ENCODE measurements at places on chromosomes 3 and 15.

- no peak for DNase-seq
Measured at GRCh38 chr3:132231633-132232032, 85.6 kb upstream of the ACP3 start.

DNA sequence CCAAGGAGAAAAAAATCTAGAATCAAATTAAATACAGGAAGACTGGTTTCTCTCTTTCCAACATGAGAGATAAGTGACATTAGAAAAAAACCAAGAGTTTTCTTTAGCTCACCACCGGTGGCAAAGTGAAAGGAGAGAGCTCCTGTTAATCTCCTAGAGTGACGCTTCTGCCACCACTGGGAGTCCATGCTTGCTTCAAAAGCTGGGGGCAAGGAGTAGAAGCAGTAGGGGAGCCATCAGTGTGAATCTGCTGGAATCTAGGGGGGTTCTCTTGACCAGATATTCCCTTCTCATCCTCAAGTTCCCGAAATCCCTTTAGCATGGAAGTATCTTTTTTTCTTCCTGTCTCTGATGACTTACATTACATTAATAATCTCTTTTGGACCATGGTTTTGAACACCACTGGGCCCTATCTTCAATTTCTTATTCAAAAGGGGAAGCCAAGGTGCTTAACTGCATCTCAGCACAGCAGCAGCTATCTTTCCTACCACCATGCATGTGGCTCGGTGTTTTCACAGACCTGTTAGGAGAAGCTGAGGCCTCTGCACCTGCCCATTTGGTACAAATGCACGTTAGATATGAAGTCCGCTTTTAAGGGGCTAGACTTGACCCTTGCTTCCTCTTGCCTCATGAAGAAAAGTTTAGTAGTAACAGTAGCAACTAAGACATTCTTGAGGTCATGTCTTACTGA, 6.6 kb upstream of the ICE2 start:
- no peak for DNase-seq

GRCh38 chr15:63203451-63204090, 14.2 kb downstream of the RAB8B start:
- no peak for DNase-seq

GRCh38 chr3:25293736-25294135, 134.3 kb upstream of the RARB start:
- no peak for DNase-seq

DNA sequence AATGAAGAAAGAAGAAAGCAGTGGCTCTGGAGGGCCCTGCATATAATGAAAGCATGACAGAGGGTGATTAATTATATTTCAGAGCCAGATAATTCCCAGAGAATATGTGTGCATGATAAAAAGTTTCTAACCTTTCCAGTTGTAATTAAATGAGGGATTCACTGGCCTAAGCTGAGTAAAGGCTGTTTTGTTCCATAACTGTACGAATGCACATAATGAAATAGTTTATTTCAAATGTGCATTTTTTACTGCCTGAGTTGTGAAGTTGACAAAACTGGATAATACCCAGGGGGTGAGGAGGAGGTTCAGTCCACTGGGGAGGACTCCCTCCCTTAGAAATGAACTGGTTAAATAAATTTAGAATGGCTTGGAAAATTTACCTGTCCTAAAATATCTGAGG, 616.4 kb downstream of the TAFA4 start:
- DNase-seq, result no peak

DNA sequence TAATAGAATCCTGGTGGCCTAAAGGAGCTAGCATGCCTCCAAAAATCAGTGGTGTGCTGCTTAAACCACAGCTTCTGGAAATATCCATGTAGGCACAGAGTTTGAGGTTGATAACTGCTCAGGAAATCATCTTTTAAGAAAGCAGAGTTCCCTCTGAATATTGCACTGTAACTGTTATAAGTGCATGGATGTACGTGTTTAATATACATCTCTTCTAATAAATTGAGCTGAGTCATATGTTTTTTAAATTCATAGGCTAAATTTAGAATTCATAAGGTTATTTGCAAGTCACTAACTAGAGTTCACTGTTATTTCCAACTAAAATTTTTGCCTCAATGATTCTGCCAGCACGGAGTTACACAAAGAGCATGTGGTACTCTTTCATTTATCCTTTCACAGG, 68.9 kb downstream of the MYH15 start:
- no peak for DNase-seq

DNA sequence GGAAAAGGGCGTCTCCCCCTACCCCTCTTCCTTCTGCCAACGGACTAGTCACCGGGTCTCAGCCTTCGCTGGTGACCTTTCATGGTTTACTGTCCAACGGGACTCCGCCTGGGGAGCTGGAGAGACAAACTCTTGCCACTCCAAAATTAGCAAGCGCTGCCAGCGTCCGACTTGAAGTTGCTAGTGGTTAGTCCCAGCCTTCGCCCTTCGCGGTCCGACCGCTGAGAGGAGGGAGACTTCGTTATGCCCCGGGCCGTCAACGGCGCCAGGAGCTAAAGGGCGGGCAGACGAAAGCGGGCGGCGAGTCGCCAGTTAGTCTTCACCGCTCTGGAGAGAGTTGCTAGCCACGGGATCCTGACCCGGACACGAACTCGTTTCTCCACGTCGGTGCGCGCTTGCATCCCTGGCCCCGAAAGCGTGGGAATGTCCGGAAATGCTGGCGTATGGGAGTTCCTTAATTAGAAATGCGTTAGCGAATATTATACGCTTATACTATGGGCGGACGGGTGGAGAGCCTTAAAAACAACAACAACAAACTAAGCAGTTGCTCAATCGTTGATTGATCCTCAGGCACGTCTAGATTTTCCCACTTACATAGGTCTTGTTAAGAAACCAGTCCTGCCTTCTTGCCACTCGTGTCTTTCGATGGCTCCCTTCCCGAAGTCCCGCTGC, 716 bp downstream of the SMC4 start:
- no peak for DNase-seq

DNA sequence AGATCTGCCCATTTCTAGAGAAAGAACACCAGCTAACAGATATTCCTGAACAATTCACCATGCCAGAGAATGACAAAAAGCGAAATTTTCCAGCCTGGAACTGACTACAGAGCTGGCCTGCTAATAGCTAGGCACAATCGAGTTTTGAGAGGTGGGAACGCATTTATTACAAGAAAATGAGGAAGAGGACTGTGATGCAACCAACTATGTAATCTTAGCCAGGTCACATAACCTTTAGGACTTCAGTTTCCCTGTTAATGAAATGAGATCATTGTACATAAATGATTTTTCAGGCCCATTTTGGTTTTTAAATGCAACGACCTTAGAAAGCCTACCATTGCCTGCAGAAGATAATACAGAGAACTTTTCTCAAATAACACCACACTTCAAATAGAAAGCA, 72.1 kb upstream of the SETMAR start:
- no peak for DNase-seq

GRCh38 chr15:72790302-72790910, 6.8 kb upstream of the ADPGK start:
- no peak for DNase-seq

DNA sequence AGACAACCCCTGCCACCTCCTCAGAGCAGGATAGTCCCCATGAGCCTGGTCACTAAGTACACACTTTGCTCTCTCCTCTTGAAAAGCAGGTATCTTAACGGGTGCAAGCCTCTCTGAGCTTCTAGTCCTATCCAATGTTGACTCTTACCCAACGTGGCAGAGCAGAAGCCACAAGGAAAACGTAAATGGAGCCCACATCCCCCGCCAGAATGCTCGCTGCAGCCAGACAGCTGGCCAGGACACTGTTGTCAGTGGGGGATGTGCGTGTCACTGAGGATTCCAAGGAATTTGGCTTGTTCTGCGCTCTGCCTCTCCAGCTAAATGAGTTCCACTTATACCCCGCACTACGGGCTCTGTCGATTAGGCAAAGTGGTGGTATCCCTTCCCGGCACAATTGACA, 67.8 kb upstream of the IGF1R start:
- DNase-seq, result no peak

DNA sequence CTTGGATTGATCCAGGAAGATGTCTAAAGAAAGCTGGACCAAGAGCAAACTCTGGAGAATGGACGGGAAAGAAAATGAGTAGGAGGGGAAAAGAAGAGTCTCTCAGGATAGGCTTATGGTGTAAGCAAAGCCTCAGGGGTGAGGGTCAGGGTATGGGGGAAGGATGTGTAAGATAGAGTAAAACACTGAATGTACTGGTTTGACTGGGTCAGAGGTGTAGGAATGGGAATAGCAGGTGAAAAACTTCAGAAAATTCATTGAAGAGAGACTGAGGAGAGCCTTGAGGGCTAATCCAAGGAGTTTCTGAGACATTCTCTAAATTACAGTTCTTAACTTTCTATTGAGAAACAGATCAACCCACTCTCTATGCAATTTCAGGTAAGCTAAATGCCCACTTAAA, 857.3 kb downstream of the FHIT start:
- DNase-seq, result no peak

- no peak for DNase-seq
Measured at GRCh38 chr15:80958818-80959495, 30.7 kb downstream of the MESD start.

GRCh38 chr3:94374439-94375161, 311.7 kb downstream of the NSUN3 start:
- DNase-seq, result no peak

DNA sequence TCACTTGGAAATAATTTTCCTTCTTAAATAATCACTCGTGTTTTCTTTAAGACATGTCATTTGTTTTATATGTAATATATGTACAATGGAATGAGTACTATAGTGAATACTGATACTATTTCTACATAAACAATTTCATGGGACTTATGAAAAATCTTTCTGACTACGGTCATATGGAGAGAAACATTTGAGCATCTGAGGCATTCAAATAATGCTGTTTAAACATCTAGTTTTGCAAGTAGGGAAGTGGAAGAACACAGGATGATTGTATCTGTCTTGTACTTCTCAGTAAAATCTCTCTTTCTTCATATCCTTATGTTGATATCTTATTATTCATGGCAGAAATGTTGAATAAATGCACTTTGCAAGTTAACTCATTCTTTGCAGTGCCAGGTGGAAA, 599.5 kb upstream of the KCNMB2 start:
- no peak for DNase-seq

All from NCI-H1694 (cell line).